ENCODE measurements at places on chromosomes 13 and 19.

DNA sequence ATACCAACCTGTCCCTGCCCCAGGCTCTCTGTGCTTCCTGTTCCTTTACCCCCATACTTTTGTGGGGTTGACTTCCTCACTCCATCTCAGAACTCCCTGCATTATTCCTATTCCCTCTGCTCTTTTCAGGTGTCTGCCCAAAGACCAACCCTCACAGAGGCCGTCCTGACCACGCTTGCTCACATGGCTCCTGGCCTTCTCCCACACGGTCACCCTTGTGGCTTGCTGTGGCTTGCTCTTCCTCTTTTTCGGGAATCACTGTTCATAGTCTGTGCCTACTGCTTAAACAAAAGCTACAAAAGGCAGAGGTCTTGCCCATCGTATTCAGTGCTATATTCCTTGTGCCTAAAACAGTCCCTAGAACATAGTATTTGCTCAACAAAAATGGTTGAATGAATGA lies 25.2 kb upstream of the ARGLU1 start:
- DNase-seq, result peak; percentile 41

- DNase-seq, result no peak
Measured at GRCh38 chr13:31009166-31009565, 76.7 kb downstream of the TEX26 start.

GRCh38 chr19:12052091-12052496 lies 667 bp downstream of the ZNF878 start:
- DNase-seq, result peak; percentile 34

DNA sequence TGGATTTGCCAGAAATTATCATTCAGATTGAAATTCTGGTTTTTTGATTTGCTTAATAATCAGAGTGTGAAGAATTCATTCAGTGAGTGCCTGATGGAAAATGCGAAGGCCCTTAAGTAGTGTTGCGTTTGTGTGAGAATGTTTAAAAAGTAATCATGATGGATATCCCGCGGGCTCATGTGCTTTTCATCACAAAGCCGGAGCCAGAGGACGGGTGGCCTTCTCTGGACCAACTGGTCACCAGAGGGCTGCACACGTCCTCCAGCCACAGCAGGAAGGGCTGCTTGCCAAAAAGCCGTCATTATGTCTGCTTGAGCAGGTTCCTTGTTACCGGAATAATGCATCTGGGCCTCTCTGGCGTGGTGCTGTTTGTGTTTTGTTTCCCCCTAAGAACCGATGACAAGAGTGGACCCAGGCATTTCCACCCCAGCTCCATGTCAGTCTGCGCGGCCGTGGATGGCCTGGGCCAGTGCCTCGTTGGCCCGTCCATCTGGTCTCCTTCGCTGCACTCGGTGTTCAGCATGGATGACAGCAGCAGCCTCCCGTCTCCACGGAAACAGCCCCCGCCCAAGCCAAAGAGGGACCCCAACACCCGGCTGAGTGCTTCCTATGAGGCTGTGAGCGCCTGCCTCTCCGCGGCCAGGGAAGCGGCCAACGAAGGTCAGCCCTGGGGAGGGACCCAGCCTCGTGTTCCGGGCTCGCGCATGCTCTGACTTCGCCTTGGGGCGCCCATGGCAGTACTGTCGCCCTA lies 497.7 kb downstream of the MYO16 start:
- DNase-seq, result no peak

GRCh38 chr19:4318460-4318859 lies 14.1 kb downstream of the FSD1 start:
- no peak for DNase-seq

GRCh38 chr13:50613356-50613831 lies 230.1 kb downstream of the DLEU7 start:
- DNase-seq, result no peak

GRCh38 chr13:35763782-35764123 lies 287.3 kb upstream of the MAB21L1 start:
- DNase-seq, result no peak

GRCh38 chr19:35693422-35693821 lies 10.9 kb upstream of the ZBTB32 start:
- DNase-seq, result no peak

DNA sequence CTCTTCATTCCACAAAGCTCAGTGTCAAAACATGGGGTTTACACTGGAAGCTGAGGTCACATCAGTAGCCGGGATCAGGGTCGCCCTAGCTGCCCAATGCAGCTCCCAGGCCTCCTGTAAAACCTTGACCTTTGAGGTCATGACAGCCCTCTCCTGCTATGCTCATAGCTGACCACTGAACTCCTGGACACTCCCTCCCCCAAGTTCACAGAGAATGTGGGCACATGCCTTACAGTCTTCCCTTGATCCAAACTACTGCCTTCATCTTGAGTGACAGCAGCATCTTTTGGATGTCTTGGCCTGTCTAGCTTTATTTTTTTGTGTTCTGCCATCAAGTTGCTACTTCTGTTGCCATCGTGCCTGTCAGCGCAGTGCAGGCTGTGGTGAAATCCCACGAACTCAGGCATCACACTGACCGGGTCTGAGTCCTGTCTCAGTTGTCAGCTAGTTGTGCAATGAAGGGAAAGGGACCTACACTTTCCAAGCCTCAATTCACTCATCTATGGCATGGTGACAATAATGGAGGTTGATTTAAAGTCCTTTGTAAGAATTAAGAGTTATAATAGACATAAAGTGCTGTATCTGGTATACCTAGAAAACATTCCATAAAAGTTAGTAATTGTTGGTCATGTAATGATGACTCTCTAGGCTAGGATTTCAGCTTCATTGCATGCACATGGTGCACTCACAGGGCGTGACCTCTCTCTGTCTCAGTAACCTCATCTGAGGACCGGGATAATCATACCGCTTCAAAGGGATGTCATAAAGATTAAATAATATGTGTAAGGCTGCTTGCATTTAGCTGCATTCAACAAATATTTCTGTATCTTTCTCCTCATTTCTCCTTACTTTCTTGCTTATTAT lies 16.4 kb upstream of the ALOX5AP start:
- peak; percentile 57 for DNase-seq

GRCh38 chr19:50325310-50326100 lies 3.7 kb downstream of the KCNC3 start:
- DNase-seq, result peak; percentile 89

- peak; percentile 97 for DNase-seq
Measured at GRCh38 chr13:43830497-43830881, 43.7 kb upstream of the ENOX1 start.

DNA sequence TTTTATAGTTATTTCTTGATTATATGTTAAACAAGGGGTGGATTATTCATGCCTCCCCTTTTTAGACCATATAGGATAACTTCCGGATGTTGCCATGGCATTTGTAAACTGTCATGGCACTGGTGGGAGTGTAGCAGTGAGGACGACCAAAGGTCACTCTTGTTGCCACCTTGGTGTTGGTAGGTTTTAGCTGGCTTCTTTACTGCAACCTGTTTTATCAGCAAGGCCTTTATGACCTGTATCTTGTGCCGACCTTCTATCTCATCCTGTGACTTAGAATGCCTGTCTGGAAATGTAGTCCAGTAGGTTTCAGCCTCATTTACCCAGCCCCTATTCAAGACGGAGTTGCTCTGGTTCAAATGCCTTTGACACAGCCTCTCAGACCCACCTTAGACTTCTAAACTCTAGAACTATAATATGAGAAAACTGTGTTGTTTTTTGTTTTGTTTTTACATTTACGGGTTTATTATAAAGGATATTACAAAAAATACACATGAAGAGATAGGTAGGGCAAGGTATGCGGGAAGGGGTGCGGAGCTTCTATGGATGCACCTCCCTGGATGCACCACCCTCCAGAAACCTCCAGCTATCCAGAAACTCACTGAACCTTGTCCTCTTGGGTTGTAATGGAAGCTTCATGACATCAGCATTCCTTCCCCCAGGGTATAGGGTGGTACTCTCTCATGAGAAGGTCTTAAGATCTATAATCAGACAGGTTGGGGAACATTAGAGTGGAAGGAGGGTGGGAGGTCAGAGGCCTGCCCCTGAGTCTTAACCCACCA lies 15.8 kb upstream of the SPRYD7 start:
- DNase-seq, result no peak

- DNase-seq, result no peak
Measured at GRCh38 chr13:23723471-23723870, 153.3 kb downstream of the TNFRSF19 start.

GRCh38 chr13:26300140-26300539 lies 46.2 kb downstream of the CDK8 start:
- DNase-seq, result peak; percentile 52

DNA sequence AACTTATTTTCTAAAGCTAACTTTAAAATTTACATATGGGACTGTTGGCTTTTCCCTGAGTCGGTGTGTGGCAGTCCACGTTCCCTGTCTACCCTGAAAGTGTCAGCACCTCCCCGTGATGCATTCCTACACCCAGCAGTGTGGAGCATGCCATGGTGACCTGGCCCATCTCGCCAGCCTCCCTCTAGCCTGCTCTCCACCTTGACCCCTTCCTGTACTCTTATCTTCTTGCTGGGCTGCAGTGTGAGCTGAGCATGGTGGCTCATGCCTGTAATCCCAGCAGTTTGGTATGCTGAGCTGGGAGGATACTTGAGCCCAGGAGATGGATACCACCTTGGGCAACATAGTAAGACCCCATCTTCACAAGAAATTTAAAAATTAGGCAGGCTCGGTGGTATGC lies 25.4 kb downstream of the MICOS13 start:
- DNase-seq, result no peak

DNA sequence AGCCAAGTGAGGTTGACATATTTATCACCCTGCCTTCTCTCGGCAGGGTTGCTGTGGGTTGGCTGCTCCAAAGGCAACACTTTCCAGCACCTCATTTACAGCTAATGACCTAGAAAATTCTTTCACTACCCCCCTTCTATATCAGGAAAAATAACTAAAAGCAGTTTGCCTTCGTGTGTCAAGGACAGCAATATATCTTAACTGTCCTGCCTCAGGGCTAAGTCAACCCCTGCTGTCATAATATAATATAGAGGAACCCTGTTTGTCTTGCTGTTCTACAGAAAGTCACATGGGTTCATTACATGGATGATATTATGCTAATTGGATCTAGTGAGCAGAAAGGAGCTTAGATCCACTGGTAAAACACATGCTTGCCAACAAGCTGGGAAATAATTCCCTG lies 28.1 kb upstream of the USP12 start:
- no peak for DNase-seq

- DNase-seq, result no peak
Measured at GRCh38 chr13:80276371-80277289, 64.3 kb downstream of the SPRY2 start.

- DNase-seq, result no peak
Measured at GRCh38 chr13:42964761-42965161, 27.3 kb downstream of the EPSTI1 start.

GRCh38 chr19:18298601-18299000 lies 17.2 kb upstream of the JUND start:
- DNase-seq, result no peak

GRCh38 chr19:51433043-51433442 lies 15.6 kb upstream of the SIGLEC10 start:
- DNase-seq, result peak; percentile 91

DNA sequence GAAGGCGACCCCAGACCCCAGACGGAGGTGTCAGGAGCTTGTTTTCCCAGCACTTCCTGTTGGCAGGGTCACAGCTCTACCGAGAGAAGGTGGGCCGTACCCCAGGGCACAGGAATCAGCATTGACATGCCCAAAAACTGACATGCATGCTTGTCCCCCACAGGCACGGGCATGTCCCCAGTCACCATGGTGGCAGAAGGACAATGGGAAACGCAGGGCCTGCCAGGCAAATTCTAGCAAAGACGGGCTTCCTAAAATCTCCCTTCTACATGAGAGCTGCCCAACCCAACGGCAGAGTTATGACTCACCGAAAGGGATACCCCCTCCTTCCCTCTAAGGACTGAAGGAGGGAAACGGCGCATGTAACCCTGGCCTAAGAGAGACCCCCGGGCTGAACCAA lies 18.5 kb downstream of the TSHZ3 start:
- DNase-seq, result peak; percentile 72

- peak; percentile 41 for DNase-seq
Measured at GRCh38 chr19:38898788-38899446, 501 bp downstream of the SIRT2 start.

DNA sequence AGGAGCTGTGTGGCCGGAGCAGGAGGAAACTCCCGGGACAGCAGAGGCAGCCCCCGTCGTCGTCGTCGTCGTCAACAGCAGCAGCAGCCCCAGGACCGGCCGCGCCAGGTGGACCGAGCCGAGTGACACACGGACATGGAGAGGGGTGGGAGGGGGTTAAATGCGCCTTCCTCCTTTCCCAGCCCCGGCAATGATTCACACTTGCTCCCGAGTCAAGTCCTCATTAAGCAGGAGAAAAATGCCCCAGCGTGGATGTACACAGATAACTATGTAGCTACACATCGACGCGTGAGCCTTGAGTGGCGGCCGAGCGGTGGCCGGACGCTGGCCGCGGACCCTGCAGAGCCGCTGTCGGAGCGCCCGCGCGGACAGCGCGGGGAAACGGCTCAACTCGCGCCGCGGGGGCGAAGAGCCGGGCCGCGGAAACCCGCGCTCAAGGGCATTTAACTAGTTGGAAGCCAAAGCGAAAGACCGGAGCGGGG lies 645 bp downstream of the UBL3 start:
- peak; percentile 87 for DNase-seq
